ENCODE measurements at places on chromosomes 1 and 21.

GRCh38 chr1:117663156-117663902 lies 57.5 kb downstream of the TENT5C start:
- DNase-seq = no peak

DNA sequence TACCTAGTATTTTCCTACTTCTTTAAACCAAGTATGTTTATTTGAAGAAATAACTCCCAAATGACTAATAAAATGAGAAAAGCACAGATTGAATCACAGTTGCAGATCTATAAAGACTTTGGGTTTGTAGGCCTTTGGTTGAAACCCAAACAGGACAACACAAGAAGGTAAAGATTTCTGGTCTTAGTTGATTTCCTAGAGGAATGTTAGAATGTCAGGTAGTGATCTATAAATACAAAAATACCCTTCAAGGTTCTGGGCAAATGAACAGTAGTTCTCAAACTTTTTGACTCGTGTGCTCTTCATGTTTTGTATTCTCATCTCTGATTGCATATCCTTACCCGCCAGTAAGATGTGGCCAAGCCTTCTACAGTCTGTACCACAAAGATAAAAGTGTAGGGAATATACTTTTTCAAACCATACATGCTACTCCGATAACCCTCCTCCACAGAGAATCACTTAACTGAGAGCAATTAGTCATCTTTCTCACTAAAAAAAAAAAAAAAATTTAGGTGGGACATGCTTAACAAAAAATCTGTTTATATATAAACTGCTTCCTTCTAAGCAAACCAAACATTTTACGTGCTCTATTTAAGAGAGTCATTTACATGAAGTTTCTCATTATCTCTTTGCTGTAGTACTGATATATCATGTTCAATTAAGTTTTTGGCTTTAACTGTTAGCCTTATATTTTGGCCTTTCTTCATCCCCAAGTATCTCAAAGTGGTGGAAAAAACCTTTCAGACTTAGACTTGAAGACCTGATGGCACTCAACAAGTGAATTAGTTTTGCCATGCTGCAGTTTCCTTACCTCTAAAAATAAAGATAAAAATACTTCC lies 36.0 kb downstream of the CNIH4 start:
- DNase-seq = no peak

DNA sequence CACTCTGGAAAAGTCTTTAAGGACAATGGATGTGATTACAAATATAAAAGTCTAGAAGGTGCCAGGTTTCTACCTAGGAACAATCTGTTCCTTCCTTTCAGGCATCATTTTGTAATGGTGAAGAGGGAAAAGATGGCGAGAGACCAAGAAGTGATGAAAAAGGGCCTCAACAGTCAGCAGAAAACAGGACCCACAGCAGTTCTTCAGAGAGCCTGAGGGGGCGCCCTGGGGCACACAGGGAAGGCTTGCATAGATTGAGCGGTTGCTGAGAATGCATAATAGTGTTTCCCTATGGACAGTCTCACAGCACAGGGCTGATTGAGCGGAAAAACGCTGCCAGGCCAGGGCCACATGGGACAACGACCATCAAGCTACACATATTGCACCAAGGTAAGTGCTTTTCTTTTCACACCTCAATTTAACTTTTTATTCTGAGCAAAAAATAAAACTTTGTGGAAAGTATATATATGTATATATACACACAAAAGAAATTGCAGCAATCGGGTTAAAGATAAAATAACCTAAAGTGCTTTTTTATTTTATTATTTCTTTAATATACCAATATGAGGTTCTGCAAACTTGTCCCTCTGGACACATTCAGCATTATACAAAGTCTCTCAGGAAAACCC lies 3.1 kb upstream of the YRDC start:
- DNase-seq = peak; percentile 74

- peak; percentile 62 for DNase-seq
These were observed 29.7 kb downstream of the SSBP3 start for GRCh38 chr1:54376430-54377039.

- no peak for DNase-seq
These were observed 11.5 kb downstream of the MAEL start for GRCh38 chr1:167000546-167000945.

DNA sequence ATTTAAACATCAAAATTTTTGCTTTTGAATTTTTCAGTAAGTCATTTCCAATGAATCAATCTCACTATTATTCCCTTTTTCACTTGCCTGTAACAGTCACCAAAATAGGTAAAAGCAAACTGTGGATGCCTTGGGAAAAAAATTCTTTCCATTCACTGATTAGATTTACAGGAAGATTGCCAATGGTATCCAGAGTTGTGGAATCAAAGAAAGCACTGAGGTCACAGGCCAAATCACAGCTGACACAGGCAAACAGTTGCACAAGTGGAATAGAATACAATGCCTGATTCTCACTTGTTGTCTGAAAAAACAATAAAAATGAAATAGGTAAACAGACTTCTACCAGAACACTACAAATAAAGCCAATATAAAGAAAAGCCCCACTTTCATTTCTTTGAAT lies 48.4 kb downstream of the LTN1 start:
- DNase-seq = no peak

GRCh38 chr1:88060750-88061491 lies 623.2 kb upstream of the PKN2 start:
- DNase-seq = no peak

- no peak for DNase-seq
These were observed 100.0 kb downstream of the CDC7 start for GRCh38 chr1:91600431-91601337.

DNA sequence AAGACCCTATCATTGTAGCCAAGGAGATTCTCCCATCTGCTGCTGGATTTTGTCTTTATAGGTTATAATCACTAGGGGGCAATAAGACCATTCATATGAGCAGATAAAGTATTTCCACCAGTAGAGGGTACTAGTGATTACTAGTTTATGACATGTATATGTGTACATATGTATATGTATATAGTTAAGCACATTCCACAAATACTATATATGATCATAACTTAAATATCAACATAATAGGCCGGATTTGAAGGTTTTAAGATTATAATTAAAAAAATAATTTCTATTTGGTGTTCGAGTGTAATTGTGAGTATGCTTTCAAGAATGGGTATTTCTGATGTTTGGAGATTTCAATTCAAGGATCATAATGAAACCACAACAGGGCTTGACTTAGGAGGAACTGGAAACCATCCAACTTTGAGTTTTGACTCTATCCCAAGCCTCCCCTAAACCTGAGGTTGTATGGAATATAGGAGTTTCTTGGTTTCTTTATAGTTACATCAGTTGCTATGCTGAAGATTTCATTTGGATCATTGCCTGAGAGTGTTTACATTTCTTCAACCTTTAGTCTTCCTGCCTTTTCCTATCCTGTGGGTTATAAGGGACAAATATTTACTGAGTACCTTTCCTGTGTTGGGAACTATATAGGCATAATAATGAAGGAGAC lies 16.9 kb downstream of the TCEANC2 start:
- DNase-seq = no peak

DNA sequence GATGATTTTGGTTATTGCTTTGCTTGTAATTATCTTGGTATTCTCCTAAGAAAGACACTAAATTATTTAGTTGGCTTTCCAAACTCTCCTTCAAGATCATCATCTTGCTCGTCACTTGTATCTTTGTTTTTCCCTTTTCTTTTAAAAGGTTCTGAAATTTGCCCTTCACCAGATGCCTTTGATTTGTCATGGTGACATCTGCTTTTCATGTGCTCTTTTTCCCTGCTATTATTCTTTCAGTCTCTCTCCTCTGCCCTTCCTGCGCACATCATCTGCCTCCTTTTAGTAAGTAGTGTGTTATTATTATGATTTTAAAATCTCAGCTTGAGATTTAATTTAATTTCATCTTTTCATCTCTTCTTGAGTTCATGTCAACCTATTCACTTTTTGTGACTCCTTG lies 92.1 kb downstream of the BACH1 start:
- DNase-seq = no peak
